Osteocyte (in vitro differentiated cells): ENCODE measurements at places on chromosomes 5 and 9. TPM values are rescaled to one million over a fixed set of nuclear protein-coding genes. Genes with fewer than 3 reads are reported as not detected.

PKD2L2 gene
- total RNA-seq, result not detected in 2 replicates

NR4A3 gene
- total RNA-seq, result 2.4 and 3.2 TPM in 2 replicates

PCDHB9 gene
- total RNA-seq, result 3.4 and 4.3 TPM in 2 replicates

SPATA31D4 gene
- total RNA-seq, result not detected in 2 replicates

PCDHGA4 gene
- 0.27 and 0.47 TPM in 2 replicates for total RNA-seq

SOHLH1 gene
- not detected in 2 replicates for total RNA-seq

SYK gene
- total RNA-seq, result not detected in 2 replicates

BAG1 gene
- total RNA-seq, result 64.5 and 73.9 TPM in 2 replicates

PLAC8L1 gene
- 1.4 and 2.1 TPM in 2 replicates for total RNA-seq
